ENCODE measurements at places on chromosomes 12 and 14. TPM values are rescaled to one million over a fixed set of nuclear protein-coding genes. Genes with fewer than 3 reads are reported as not detected.

The TECPR2 gene
- total RNA-seq, result 6.0 TPM

The PRH2 gene
- total RNA-seq, result not detected

The AQP2 gene
- not detected for total RNA-seq

The LBHD2 gene
- total RNA-seq, result not detected

The CMAS gene
- total RNA-seq, result 15.2 TPM

The C12orf54 gene
- not detected for total RNA-seq

The FAM186B gene
- total RNA-seq, result under 0.01 TPM

Data from bladder microvascular endothelial cell (primary cell).